GM12892 (cell line): ENCODE measurements at places on chromosomes 12 and 14.

- DNase-seq = no peak
Observed at GRCh38 chr14:48704639-48705038, 881.5 kb downstream of the RPS29 start.

GRCh38 chr12:107487011-107487680 is 198.5 kb upstream of the PWP1 start:
- no peak for DNase-seq

DNA sequence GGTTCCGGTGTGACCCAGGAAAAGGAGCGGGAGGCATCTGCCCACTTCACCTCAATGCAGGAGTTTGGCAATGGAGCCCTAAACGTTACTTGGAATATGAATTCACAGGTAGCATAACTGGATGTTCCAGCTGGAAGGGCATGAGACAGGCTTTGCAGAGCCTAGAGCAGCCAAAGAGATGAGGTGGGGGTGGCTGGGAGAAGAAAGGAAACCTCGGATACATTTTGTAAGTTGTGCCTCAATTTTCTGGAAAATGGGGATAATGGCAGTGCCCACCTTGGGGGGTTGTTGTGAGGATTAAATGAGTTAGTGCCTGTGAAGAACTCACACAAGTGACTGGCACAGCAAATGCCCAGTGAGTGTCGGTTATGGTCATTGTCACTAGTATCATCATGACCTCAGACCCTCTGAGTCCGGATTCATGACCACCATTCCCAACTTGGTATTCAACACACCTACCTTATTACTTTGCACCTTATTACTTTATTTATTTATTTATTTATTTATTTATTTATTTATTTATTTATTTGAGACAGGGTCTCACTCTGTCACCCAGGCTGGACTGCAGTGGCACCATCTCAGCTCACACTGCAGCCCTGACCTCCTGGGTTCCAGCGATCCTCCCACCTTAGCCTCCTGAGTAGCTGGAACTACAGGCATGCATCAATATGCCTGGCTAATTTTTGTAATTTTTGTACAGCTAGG is 56.0 kb downstream of the CLMN start:
- no peak for DNase-seq

DNA sequence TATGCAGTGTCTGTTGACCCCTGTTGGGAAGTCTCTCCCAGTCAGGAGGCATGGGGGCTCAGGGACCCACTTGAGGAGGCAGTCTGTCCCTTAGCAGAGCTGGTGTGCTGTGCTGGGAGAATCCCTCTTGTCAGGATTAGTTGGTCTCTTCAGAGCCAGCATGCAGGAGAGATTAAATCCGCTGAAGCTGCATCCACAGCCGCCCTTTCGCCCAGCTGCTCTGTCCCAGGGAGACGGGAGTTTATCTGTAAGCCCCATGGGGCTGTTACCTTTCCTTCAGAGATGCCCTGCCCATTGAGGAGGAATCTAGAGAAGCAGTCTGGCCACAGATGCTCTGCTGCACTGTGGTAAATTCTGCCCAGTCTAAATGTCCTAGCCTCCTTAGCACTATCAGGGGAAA is 13.1 kb upstream of the KLRC1 start:
- DNase-seq = no peak

- peak; percentile 62 for DNase-seq
Observed at GRCh38 chr12:55743406-55744339, 751 bp downstream of the GDF11 start.

DNA sequence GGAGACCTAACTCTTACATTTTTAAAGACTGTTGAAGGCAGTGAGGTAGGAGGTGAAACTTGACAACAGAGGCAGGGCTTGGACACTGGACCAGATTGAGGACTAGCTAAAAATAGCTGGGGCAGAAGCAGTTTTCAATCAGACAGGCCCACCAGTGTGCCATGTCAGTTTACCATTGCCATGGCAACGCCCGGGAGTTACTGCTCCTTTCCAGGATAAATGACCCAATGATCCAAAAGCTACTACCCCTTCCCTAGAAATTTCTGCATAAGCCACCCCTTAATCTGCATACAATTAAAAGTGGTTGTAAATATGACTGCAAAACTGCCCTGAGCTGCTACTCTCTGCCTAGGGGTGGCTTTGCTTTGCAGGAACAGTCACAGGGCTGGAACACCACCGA is 53.2 kb upstream of the PKP2 start:
- no peak for DNase-seq

DNA sequence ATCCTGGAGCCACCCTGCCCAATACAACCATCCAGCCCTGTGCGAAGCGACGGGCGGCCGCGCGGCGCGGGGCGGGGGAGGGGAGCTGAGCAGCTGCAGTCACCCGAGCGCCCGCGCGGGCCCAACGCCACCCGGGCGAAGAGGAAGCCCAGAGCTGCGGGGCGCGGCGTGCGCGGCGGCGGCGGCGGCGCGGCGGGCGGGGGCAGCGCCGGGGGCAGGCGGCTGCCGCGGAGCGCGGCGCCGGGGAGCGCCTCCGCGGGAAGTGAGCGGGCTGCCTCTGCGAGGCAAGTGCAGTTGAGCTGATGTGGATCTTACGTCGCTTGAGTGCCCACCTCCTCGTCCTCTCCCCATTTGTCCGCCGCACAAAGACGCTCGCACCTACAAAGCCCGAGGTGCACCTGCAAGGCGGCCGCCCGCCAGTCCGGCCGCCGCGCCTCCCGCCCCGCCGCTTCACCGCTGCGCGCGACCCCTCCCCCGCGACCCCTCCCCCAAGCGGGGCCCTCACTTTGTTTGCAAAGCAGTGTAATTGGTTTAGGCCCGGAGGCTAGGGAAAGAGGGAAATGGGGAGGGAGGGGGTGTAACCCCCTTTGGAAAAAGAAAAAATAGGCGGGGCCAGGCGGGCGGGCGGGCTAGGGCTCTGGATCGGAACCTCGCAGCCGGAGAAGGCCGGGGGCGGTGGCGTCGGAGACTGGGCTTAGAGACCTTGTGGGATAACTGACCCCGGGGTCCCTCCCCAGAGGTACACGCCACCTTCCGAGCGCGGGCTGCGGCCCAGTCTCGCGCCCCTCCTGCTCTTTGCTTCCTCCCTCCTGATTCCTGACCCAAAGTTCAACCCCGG is at the start of the genes FOXA1 and TTC6:
TSS of gene FOXA1 (minus strand) at position 279 of the 838 bp plus-strand sequence. CDS start at position 2, 277 bp downstream.
TSS of gene TTC6 (plus strand) at position 659 of the 838 bp plus-strand sequence. CDS start 26,436 bp downstream, outside the sequence.
- DNase-seq = no peak

DNA sequence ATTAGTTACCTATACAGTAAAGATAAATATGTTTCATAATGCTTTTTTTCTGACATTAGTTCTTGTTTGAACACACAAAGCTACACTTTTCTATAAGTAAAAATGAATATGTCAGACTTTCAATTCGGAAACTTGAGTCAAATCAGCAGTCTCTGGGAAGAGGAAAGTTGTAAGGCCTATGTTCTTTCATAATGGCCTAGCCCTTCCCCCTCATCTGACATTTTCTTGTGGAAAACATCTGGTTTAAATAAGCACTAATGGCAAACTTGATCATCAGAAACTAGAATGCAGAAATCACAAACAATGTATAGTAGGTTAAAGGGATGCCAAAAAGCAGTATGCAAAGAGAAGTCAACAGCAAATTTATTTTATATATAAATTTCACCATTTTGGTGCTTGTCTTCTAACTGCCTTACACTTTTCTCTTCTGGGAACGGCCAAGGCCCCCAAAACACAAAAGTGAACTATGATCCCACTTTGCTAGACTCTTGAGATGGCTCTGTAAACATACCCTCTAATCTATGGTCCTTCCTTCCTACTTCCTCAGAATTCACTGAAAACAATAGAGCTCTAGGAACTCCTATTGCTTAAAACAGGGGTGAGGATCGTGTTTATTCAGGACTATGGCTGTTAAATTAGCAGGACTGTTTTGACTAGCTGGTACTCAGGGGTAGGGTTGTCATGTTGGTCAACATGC is 444.1 kb downstream of the RAD51B start:
- DNase-seq = no peak

DNA sequence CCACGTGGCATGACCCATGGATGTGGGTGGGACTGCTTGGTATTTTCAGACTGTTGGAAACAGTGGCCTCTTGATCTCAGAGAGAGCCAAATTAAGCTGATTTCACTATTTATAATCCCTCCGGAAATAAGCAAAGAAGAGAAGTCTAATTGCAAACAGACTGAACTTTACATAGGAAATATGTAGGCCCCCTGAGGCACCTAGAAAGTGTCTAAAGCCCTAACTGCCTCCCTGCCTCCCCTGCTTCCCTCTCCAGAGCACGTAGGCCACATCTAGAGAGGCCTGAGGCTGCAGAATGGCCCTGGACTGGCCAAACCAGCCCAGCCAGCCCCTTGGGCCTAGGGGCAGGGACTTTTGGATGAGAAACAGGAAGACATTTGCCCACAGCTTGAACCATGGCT is 123.8 kb downstream of the ZFP36L1 start:
- no peak for DNase-seq

GRCh38 chr12:51342416-51342815 is 4.1 kb downstream of the CELA1 start:
- no peak for DNase-seq

DNA sequence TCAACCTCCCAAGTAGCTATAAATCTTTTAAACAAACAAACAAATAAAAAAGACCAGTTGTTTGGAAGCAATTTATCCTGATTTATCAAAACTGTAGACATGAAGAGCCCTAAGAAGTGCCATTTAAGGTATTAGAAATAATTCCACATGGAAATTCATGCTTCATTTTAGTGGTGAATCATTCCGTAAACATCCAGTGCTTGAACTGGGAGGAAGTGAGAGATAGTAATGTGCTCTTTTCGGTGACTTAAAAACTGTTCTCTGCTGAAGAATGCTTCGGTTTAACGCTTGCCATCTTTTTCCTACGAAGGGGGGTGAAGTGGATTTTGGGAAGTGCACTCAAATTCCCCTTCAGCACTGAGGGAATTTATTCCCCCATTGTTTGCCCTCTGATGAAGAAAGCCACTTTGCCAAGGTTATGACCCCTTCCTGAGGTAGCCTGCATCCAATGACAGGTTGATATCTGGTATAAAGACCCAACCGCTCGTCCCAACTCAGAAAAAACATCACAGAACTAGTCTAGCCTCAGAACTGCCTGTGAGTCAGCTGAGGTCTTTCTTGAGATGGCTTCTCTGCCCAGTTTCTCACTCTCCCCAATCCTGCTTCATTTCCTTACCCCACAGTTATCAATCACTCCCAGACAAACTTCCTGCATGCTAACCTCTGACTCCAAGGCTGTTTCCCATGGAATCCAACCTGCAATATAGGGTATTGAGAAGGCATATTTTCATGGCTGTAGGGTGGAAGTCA is 244.1 kb downstream of the AEBP2 start:
- DNase-seq = no peak
